ENCODE measurements at places on chromosomes 11 and 22.

GRCh38 chr22:47043835-47044721, 281.6 kb downstream of the TBC1D22A start:
- DNase-seq = no peak

DNA sequence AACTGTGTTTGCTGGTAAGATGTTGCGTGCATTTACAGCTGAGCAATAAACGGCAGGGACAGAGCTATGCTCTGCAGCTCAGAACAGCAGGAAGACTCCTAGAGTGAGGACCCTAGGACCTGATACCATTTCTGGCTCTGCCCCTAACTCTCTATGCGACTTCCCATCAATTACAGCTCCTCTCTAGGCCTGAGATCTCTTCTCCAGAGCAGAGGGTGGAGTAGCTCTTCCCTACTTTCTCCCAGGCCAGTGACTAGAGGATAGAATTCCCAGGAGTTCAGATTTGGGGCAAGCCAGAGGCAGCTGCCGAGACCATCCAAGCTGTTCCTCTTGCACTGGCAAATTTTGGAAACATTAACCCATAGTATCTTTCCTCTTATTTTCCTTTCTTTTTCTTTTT, 12.8 kb upstream of the SCGB1A1 start:
- DNase-seq = no peak

DNA sequence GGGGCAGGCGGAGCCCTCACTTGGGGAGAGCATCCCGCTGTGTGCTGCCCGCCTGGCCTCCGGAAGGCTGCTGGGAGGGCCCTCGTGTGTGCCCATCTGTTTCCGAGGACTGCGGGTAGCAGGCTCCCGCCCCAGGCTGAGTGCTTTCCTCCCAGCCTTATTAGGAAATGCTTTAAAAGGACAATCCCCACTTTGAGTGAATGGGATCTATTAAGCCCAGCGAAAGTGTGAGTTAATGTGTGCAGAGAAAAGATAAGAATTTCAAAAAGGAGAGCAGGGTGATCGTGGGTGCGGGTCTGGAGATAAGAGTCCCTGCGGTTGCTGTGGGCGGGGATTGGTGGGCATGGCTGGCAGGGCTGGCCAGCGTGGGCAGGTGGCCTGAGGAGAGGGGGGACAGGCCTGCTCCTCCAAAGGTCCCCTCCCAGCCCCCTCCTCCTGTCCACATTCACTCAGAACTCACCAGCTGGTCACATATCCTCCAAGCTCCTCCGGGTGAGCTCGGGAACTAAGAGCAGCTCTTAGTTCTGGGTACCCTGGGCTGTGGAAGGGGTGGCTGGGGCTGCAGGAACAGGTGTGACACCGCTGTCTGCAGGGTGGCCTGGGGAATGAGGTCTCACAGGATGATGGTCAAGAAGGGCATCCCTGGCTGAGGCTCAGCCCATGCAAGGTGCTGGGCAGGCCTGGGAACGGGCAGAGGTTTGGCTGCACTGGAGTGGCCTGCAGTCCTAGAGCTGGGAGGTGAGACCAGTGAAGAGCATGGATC, 1260.3 kb downstream of the BRD1 start:
- no peak for DNase-seq

DNA sequence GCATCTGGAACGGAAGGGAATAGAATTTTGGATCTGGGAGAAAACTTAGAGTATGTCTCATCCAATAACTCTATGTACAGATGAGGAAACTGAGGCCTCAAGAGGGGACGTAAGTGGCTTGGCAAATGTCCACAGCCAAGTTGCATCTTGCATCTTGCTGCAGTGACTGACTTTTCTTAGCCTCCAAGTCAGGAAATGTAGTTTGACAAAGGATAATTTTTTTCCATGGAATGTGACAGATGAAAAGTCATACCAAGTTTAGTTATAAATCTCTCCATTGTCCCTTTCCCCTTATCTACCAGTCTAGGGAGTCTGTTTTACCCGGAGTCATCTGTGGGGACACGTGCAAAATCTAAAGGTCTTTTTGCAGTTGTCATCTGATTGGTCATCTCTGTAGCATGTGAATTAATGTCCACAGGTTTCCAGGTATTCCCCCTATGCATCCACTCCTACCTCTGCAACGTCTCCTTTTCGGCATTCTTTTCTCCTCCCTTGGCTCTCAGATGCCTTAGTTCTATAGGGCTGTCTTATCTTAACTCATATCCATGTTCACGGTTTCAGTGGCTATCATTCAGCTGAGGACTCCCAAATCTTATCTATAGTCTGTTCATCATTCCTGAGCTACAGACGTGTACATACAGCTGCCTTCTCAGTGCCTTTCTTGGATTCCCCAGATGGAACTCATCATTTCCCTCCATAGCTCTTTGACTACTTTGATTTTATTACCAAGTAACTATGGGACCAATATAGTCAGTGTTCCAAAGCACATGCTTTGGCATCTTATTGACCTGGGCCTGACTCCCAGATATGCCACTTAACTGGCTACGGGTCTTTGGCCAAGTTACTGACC, 139.5 kb upstream of the TIMP3 start:
- no peak for DNase-seq

- DNase-seq = no peak
Observed at GRCh38 chr11:79436919-79437277, 3.9 kb downstream of the TENM4 start.

- DNase-seq = no peak
Observed at GRCh38 chr11:44532809-44533208, 32.7 kb upstream of the CD82 start.

DNA sequence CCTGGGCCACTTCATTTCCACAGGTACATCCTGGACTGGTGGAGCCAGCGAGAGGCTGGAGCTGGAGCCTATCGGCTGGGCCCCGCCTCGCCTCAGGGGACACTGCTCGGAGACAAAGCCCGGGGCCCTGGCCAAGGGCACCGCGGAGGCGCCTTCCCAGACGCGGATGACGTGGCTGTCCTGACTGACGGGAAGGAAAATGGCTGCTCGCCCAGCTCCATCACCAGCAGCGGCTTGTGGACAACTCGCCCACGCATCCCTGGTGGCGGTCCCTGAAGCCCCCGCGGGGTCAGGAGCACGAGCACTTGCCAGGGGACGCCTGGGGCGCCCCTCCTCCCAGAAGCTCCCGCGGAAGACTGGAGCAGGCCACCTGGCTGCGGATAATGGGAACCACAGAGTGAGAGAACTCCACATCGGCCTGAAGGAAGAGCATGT, 49.6 kb downstream of the CECR2 start:
- no peak for DNase-seq

DNA sequence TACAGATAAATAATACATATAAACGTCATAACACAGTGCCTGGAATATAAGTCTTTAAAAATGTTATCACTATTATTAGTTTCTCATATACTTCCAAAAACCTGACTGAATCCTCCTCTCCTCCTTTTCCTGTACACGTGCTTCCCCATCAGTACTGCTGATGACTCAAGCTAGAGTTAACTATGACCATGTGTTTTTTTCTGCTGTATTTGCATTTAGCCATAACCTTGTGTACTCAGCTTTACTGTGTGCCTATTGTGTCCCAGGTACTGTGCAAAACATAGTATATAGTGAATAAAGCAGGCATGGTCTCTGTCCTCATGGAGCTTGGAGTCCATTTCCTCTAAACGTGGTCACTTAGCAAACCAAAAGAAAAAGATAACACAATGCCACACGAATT, 56.5 kb upstream of the ARHGAP32 start:
- no peak for DNase-seq

- peak; percentile 12 for DNase-seq
Observed at GRCh38 chr11:31240340-31240904, 129.1 kb downstream of the DCDC1 start.

DNA sequence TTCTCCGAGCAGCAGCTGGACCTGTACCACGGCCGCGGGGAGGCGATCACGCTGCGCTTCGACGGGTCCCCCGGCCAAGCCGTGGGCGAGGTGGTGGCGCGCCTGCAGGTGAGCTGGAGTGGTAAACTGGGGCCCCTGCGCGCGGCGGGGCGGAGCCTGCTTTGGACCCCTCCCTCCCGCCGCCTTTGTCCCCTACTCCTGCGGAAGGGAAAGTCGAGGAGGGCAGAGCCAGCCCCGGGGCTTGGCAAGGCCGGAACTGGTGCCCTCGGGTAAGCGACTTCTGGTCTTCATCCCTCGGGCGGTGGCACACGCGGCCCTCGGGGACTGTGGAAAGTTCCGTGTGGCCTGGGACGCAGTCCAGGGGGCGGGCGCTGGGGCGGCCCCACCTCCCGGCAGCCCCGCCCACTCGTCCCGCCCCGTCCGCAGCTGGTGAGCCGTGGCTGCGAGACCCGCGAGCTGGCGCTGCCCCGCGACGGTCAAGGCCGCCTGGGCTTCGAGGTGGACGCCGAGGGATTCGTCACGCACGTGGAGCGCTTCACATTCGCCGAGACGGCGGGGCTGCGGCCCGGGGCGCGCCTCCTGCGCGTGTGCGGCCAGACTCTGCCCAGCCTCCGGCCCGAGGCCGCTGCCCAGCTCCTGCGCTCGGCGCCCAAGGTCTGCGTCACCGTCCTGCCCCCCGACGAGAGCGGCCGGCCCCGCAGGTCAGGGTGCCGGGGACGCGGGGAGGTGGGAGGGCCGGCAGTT, 9.2 kb downstream of the SIPA1 start:
- no peak for DNase-seq

DNA sequence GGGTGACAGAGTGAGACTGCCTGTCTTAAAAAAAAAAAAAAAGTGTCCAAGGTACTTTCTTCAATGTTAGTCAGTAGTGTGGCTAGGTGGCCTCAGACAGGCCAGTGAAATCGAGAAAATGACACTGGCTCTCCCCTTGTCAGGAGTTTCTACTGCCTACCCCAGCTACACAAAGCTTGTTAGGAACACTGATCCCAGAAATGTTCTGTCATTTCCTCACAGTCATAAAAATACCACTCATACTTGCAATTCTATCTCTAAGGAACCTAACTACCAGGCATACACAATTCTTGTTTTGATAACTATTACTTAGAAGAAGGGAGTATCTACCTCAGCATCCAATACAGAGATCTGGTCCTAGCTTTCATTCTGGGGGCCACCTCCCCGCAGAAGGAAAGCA, 31.3 kb downstream of the ATP6V1E1 start:
- no peak for DNase-seq

DNA sequence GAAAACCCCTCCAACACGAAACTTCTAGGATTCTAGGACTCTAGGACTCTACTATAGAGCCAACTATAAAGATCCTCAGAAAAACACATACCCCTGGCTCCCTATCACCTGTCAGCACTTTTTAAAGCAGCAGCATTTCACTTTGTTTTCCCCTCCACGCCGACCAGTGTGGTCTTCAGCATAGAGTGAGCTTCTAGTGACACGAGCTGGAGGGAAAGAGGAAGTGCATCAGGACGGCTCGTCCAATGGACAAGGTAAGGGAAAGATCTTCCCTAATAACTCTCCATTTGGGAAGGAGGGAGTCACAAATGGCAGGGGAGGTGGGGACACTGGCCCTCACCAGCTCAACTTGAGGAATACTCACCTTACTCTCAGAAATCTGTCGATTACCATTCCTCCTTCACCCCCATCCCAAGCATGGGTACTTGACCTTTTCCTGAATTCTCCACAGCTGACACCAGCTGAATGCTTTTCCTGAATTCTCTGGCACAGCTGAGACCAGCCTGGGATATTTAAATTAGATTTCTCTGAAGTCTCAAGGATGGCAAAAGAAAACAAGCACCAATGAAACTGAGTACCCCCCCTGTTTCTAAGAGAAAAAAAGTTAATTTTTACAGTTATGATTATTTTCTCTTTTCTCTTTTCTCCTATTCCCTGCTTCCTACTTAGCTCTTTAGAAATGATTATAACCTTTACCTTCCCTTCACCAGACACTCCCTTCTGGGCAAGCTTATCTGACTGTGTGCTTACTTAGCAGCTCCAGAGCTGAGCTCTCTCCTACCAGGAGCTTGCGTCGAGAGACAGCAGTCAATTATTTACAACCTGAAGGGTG, 33.3 kb upstream of the NNMT start:
- DNase-seq = peak; percentile 80

GRCh38 chr11:17383461-17383860, 5.0 kb downstream of the KCNJ11 start:
- no peak for DNase-seq

DNA sequence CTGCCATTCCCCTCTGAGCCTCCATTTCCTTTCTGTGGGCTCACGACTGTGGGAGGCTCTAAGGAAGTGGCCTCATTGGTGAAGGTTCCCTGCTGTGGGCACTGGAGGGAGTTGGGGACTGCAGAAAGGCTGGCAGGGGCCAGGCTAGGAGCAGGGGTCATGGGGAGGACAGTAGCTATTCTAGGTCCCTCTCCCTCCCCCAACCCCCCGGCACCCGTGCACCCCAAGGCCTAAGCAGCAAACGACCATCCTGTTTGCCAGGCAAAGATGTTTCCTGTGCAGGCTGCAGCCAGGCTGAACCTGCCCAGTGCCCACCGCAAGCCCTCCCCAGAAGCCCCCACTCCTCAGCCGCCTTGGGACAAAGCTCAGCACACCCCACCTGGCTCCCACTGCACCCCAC, 189.4 kb downstream of the MN1 start:
- DNase-seq = no peak

GRCh38 chr11:64003807-64004589, 17.8 kb downstream of the OTUB1 start:
- no peak for DNase-seq

GRCh38 chr11:74949753-74950137, 679 bp downstream of the SPCS2 start:
- DNase-seq = peak; percentile 17

DNA sequence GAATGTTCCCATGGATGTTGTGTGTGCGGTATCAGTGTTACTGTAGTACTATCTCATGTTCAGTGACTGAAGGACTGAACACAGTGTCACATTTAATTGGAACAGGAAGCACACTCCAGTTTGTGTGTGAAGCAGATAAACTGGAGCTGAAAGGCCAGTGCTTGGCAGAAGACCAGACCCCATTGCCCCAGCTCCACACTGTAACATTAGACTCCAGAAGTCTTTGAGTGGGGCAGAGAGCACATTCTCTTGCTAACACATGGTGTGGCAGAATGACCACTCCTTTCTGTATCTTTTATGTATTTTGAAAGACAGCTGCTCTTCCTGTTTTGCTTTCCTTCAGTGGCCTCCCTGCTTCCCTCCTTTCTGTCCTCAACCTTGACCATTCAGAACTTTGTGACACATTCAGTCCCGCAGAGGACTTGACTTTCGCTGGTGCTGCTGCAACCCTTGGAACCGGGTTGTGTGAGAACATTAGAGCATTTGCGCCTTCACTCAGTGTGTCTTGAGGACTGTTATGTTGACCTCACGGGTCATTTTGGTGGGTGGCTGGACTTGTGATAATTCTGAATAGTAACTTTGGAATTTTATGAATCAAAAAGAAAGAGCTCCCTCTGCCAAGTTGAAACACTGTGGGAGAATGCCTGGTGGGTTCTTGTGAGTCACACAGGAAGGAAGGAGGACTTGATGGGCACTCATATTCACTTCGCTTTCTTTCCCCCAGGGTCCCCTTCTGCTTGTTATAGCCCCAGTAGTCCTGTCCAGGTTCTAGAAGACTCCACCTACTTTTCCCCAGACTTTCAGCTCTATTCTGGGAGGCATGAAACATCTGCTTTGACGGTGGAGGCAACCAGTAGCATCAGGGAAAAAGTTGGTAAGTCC, 26.4 kb downstream of the AMOTL1 start:
- peak; percentile 73 for DNase-seq

DNA sequence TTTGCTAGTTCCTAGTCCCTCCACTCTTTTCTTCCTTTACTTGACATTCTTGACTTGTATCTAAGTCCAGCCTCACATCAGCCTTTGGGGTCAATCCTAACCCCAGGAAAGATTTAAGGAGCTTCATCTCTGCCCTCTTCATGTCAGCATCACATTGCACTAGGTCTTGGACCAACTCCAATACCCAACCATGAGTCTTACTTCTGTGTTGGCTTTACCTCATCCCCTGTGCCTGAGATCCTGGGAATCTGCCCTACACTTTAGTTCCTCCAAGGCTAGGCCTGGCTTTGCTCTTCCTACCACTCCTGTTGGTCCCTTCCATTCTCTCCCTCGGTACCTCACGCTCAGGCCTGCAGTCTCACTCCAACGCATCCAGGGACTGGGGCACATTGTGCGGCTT, 117.0 kb downstream of the SLC1A2 start:
- DNase-seq = no peak

Data from urothelium cell line (cell line).